Liver (tissue), 10 donors: ENCODE measurements at places on chromosomes 1 and 21. TPM values are rescaled to one million over a fixed set of nuclear protein-coding genes. Genes with fewer than 3 reads are reported as not detected.

The ATF6 gene
- 22.5 TPM for total RNA-seq

DNA sequence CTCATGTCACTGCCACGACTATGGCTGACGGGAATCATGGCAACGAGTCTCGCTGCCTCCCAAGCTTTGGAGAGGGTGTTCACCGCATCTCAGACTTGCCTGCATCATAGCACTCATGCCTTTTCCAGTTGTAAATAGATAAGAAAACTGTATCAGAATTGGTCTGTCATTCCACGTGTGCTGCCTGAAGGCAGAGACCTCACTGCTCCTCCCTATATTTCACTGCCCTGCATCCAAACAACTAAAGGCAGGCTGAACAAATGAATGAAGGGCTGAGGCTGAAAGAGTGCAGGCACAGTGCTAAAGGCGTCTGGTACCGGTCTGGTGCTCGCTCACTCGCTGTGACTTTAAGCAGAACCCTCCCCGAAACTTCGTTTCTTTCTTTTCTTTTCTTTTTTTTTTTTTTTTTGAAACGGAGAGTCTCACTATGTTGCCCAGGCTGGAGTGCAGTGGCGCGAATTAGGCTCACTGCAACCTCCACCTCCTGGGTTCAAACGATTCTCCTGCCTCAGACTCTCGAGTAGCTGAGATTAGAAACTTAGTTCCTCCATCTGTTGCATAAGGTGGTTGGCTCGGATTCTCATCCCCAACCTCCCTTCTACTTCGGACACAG, 542 bp downstream of the EIF2B3 start:
- DNase-seq, result no peak

- DNase-seq, result no peak
Observed at GRCh38 chr1:41675401-41675800, 190.9 kb upstream of the EDN2 start.

- no peak for DNase-seq
Observed at GRCh38 chr21:19557046-19557445, 1153.5 kb upstream of the TMPRSS15 start.

The FCER1G gene
- total RNA-seq, result 25.4 TPM

The ZBTB8B gene
- not detected for total RNA-seq

The DHDDS gene
- total RNA-seq, result 19.7 TPM

DNA sequence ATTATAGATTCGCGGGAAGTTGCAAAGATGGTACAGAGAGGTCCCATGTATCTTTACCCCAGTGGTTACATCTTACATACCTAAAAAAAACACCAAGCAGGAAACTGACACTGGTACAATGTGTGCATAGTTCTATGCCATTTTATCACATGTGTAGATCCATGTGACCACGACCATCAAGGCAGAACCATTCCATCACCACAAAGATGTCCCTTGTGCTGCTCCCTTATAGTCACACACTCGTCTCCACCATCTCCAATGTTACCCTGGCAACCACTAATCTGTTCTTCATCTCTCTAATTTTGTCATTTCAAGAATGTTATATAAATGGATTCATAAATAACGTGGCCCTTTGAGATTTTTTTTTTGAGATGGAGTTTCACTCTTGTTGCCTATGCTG, 156.9 kb upstream of the MAGI3 start:
- no peak for DNase-seq

The BCL2L15 gene
- 0.17 TPM for total RNA-seq

- no peak for DNase-seq
Observed at GRCh38 chr1:164707868-164708331, 148.9 kb downstream of the PBX1 start.

GRCh38 chr1:153796786-153797659, 21.8 kb downstream of the SLC27A3 start:
- peak; percentile 86 for DNase-seq

- DNase-seq, result no peak
Observed at GRCh38 chr1:68278221-68278620, 45.9 kb upstream of the WLS start.

The IGSF5 gene
- not detected for total RNA-seq

The NOC2L gene
- 34.5 TPM for total RNA-seq

DNA sequence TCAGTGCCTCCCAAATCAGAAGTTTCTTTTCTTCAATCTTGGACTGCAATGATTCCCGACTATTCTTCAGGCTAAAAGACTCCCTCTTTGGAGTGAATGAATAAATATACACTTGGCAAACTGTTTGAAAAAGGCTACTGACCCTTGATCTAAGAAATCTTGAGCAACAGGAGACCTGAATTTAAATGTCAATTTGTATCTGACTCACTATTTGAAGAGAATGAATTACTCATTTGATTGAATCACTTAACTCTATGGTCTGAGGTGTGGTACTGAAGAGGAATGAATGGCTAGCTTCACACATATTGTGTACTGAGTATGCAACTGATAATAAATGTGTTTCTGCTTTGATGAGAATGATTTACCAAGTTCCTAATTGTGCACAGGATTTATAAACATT, 4.6 kb upstream of the SMG7 start:
- no peak for DNase-seq

DNA sequence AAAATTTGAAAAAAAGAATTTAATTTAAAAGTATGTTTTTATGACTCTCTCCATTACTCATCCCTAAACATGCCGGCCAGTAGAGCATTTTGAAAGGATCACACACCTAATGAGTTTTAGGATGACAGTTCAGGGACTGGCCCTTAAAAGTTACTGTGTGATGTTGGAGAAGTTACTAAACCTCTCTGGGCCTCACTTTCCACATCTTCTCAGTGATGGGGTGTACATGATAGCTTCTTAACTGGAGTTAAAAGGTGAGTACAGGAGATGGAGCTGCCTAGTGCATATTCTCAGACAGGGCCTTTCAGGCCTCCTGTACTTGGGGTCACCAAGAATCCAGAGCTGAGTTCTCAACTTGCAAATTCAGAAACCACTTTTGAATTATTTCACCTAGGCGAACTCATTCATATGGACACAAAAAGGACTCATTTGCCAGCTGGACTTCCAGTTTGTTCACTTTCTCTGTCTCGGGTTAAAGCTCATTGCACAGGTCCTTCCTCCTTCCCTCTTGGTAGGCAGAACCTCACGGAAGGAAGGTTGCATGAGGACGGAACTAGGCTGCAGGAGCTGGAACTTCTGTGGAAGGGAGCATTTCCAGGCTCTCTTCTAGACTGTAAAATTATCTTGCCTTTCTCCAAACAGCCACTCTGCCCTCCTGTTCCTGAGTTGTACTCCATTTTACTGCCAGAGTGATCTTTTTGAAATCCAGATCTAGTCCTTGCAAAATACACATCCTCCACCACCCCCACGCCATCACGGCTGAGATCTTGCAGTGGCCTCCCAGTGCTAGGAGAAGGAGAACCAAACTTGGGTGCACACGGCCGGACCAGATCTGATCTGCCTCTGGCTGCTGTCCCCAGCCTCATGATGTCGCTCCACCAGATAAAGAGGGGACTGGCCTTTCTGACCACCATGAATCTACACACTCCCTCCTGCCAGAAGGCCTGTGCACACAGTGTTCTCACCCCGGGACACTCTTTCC, 4.3 kb upstream of the SLC30A1 start:
- no peak for DNase-seq

The RHD gene
- total RNA-seq, result not detected

GRCh38 chr1:219443763-219444162, 169.1 kb downstream of the ZC3H11B start:
- DNase-seq, result no peak

DNA sequence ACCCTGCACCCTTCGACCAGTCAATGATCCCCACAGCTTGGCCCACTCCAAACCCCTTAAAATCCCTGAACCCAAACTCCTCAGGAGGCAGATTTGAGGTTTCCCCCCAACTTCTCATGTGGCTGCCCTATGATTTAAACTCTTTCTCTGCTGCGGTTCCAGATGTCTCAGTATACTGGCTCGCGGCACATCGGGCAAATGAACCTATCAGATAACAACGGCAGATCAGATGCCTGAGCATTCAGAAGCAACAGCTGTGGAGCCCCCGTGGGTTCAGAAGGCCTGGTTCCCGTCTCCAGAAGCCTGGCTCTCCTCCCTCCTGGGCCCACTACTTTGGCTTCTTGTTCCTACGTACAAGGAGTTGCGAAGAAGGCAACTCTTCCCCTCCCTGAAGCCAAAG, 43.3 kb upstream of the H6PD start:
- no peak for DNase-seq

DNA sequence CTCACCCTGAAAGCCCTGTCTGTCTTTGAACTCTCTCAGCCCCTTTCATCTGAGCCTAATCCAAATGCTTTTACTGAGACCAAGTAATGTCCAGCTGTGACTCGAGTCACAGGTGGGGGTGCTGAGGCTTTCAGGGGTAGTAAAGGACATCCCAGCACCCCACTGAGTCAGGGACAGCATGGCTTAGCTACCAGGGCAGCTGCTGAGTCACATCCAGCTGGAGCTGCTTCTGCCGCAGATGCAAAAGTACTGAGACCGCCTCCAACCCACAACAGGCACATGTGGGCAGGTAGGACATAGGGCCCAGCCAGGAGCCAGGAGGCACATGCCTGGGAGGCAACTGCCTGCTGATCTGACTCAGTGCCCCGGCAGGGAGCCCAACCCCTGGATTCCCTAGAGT, 6.7 kb upstream of the VSIG8 start:
- no peak for DNase-seq

The PCSK9 gene
- 112 TPM for total RNA-seq

The S100A7 gene
- not detected for total RNA-seq

GRCh38 chr1:116152577-116152943, 41.4 kb downstream of the MAB21L3 start:
- DNase-seq, result no peak

DNA sequence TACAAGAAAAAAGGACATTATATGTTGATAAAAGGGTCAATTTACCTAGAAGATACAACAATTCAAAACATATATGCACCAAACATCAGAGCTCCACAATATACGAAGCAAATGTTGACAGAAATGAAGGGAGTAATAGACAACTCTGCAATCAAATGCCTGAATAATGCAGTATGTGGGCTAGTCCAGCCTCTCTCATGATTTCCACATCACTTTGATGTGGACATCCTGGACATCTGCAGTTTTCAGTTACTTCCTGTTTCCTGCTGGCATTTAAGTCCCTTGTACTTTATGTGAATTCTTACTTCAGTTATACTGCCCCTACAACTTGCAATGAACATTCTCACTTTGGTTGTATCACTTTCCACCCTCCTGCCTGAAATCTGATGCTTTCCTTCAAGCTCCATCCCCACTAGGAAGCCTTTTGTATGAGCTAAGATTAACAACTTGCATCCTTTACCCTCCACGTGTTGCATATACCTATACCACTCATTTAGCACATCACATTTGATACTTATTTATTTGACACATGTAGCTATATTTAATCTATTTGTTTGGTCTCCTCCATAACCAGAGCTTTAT, 36.7 kb downstream of the DISC1 start:
- DNase-seq, result no peak

DNA sequence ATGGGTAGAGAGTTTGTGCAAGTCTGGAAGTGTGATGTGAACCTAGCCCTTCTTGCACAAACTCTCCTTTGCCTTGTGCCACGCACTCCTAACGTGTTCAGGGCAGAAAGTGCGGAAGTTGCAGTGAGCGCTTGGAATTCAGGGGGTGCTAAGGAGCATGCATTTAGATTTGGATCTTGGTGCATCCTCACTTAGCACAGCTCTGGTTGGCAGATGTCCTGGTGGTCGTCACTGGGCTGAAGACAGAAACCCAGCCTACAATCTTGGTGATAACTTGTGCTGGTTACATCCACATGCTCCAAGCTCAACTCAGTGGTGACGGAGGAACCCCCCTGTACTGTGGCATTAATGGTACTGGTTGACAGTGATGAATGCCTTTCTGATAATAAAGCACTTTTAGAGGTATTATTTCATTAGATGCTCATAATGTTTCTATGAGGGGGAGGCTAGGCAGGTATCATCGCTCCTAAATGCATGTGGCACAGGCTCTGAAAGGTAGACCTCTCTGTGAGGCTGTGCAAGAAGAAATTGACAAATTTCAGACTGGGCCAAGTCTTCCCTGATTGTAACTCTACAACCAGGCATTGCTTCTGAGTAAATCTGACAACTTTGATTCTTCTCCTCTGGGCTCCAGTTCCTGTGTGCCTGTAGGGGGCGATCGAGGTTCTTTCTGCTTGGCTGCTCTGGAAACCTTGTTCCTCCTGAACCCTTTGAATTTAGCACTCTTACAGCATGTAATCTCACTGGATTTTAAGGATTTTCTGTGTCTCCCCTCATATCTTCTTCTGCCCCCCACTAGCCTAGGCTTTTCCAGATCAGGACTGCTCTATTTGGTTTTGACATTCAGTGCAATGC, 40.6 kb downstream of the MAPKAPK2 start:
- peak; percentile 59 for DNase-seq

GRCh38 chr1:237799762-237800474, 90.8 kb downstream of the ZP4 start:
- DNase-seq, result peak; percentile 54

The BRDT gene
- not detected for total RNA-seq

- DNase-seq, result no peak
Observed at GRCh38 chr1:6495540-6496364, 4.3 kb upstream of the PLEKHG5 start.

DNA sequence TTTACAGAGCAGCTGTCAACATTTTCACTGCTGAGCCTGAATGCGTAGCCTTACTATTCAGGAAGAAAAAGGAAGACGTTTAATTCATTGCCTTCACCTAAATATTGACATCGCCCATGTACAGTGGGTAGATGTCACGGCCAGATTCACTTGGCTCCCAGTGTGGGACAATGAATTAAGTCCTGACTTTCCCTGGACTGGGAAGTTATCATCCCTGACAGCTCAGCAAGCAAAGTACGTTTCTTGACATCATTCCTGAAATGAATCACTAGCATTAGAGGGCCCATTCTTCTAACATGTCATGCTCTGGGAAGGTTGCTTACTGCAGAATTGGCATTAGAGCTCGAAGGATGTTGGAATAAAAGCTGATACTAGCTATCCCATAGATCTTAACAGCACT, 37.8 kb downstream of the LRRC53 start:
- DNase-seq, result no peak

The NRAS gene
- total RNA-seq, result 36.0 TPM

- DNase-seq, result no peak
Observed at GRCh38 chr1:43683560-43683959, 23.8 kb upstream of the ST3GAL3 start.

The CD53 gene
- total RNA-seq, result 30.4 TPM

DNA sequence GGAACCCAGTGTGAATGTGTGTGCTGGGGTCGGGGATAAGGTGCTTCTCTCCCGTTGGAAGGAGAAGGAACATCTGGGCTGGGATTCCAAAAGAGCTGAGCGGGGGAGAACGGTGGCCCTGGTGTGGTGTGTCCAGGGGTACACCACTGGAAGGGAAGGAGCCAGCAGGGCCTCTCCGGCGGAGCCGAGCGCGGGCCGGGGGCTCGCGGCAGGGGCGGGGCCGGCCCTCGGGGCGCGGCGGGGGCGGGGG, 231 bp upstream of the RPS6KA1 start:
- DNase-seq, result no peak

DNA sequence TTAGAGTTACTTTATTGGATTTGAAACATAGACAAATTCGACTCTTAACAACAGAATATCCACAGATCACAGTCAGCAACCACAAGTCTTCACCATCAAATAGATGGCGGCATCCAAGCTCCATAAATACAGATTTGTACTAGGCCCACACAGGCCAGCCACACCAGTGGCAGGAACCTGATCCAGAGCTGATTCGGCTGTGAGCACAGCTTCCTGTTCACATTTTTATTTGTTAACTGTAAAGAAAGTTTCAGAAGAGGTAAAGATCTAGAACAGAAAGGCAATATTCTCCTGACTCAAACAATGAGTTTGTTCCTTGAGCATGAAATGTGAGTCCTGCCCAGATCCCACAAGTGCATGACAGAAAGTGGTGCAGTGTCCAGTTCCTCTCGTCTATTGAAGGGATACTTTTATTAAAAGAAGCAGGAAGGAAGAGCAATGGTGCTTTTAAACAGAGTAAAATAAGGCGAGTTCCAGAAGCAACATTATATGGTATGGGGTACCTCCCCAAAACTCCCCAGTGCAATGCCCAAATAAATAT, 205.8 kb downstream of the SLC45A1 start:
- DNase-seq, result no peak

The PTPN22 gene
- total RNA-seq, result 1.9 TPM
